ENCODE measurements at places on chromosomes 3 and 15. TPM values are rescaled to one million over a fixed set of nuclear protein-coding genes. Genes with fewer than 3 reads are reported as not detected.

GRCh38 chr3:136473716-136474326, 223.7 kb downstream of the PCCB start:
- no peaks in the 10 kb centered on the region for H3K36me3 ChIP-seq
- no peak overlapping the region for H3K4me3 ChIP-seq
- no peaks in the 10 kb centered on the region for H3K4me1 ChIP-seq
- H3K27ac ChIP-seq, result no peak overlapping the region

DNA sequence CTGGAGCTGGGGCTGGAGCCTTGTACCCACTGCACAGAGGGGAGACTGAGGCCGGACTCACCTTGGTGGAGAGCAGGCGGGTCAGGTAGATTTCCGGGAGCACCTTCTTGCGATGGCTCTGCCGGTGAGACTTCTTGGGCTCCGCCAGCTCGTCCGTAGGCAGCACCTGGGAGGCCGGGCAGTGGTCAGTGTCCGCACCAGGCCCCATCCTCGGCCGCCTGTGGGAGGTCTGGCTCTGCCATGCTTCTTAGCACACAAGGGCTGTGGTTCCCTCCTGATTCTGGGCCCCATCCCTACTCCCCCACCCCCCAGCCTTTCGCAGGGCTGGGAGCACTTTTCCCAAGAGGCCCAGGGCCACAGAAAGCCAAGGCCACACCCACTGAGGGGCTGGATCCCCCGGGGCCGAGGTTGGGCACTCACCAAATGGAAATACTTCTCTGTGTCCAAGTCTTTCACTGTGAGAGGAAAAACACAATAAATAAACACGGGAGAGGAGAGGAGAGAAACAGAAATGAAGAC, 17.4 kb downstream of the H1-8 start:
- no peaks in the 10 kb centered on the region for H3K36me3 ChIP-seq
- DNase-seq, result no peak
- no peak overlapping the region for H3K4me3 ChIP-seq
- no peaks in the 10 kb centered on the region for H3K27me3 ChIP-seq

ACKR4 gene
- total RNA-seq, result 0.18 TPM

DNA sequence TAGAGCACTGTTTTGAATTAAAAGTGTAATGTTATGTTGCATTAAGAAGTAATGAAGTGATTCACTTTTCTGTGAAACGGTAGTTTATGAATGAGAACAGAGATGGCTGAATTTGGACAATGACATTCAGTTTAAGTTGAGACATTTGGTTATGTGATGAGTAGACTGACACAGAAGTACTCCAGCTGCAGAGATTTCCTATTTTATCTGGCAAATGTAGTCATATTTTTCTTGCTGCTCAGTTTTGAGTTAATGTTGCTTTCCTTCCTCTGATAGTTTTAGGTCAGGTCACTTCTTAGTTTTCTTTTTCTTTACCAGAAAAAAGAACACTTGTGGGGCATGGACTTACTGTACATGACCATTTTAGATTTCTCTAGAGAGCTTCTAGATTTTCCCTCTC, 51.2 kb downstream of the ASB7 start:
- H3K27me3 ChIP-seq, result no peaks in the 10 kb centered on the region
- H3K36me3 ChIP-seq, result no peaks in the 10 kb centered on the region
- H3K27ac ChIP-seq, result no peak overlapping the region
- DNase-seq, result no peak

- DNase-seq, result no peak
- H3K36me3 ChIP-seq, result no peaks in the 10 kb centered on the region
- H3K27ac ChIP-seq, result no peak overlapping the region
These were observed 8.1 kb downstream of the CAV3 start for GRCh38 chr3:8741581-8742261.

Measured in right lobe of liver (tissue), 6 donors.